Cerebellar cortex (tissue), 1 donor: ENCODE measurements at places on chromosomes 7 and 10.

GRCh38 chr7:129530795-129531391, 28.6 kb downstream of the SMKR1 start:
- no peak for DNase-seq

DNA sequence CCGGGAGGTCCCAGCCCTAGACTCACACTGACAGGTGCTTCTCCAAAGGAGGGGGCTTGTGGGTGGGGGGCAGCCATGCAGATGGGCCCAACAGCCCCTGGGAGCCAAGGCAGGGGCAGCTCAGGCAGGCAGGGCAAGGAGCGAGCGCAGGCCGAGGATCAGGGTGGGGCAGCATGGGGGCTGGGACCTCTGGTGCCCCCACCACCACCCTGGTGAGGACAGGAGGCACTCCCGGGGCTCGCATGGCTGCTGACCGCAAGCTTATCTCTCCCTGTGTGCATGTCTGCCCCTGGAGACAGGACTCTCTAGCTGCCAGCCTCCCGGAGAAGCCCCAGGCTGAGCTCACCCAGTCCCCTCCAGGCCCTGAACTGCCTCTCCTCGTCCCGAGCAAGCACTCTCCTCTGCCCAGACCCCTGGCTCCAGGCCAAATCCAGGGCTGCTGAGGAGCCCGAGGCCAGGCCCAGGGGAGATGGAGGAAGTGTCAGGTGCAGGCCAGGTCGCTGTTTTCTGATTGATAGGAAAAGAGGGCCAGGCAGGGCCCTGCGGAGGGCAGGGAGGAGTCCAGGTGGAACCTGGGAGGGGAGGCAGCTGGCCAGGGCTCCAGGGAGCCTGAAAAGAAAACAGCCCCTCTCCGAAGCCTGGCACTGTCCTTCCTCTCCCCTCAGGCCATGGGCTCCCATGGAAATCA, 39.0 kb downstream of the PDGFA start:
- DNase-seq, result no peak

GRCh38 chr10:9195385-9195784, 1140.9 kb downstream of the GATA3 start:
- DNase-seq, result no peak

DNA sequence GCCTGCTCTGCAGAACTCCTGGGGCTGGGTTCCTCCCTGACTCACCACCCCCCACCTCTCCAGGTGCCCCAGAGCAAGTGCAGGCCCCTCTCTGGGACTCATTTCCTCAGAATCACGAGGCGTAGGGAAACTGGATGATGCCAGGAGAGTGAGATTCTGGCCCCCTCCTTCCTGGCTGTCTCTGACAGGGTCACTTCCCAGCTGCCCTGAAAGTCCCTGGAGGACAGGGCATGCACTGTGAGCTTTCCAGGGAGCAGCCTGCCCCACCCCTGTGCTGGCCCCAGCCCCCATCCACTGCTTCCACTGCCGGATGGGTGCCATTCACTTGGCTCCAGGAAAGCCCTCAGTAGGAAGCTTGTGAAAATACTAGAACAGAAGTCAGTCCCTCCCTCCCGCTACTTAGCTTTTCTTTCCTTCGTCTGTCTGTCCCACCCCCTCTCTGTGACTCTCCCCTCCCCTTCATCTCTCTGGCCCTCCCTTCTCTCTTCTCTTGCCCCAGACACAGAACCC, 10.4 kb downstream of the TACR2 start:
- DNase-seq, result no peak

GRCh38 chr10:101902032-101902819, 58.6 kb upstream of the KCNIP2 start:
- DNase-seq, result no peak

DNA sequence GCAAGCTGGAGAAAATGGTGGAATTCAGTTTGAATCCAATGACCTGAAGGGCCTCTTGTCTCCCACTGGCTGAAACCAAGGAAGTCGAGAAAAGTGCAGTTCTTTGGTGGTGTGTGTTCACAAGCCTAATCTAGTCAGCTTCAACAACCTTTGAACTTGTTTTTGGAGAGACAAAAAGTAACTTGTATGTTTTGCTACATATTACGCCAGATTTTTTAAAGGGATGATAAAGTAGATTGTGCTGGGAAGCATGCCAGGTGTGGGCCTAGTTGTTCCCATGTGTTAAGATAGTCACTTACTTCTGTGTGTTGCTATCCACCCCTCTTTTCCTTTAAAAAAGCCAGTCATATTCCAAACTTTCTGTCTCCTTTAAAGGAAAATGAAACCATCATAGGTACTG, 79.7 kb upstream of the FAM3C start:
- no peak for DNase-seq

GRCh38 chr10:80289451-80290287, at the start of gene MAT1A:
Gene MAT1A, minus strand, starts transcription at chr10:80289658. Its CDS starts 235 bp downstream, at chr10:80289423.
- no peak for DNase-seq

DNA sequence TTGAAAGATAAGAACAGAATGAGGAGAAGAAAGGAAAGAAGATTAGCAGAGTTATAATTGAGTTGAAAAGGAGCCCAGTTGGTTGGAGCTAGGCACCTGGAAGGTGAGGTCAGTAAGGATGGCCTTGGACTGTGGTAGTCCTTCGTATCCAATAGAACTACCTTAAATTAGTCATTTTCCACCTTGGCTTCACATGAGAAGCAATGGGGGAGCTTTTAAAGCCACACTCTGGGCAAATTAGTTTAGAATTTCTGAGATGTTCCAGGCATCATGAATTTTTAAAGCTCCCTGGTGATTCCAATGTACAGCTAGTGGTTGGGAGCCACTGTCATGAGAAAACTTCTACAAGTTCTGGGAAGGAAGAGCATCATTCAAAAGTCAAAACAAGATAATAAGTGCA, 27.3 kb upstream of the CYP3A5 start:
- DNase-seq, result no peak

- DNase-seq, result no peak
Measured at GRCh38 chr7:36119005-36119706, 33.9 kb upstream of the EEPD1 start.

DNA sequence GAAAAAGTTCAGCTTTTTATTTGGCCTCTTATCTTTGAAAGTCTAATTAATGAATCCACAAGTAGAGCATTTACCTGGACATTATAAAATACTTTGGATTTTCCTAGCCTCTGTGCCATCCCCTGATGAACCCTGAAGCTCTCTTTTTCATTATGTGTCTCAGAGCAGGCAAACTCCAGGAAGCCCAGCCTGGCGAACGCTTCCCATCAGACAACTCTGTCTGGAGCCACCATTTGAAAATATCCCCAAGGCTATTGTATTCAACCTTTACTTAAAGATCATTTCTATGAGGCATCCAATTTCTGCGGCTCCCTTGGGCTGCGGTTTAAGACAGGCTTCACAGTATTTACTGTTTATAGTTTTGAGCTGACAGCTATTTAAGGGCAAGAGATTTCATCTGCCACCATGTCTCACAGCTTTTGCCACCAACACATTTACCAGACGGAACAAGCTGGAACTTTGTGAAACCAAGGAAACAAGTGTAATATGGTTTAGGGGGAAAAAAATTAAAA, 257.2 kb upstream of the GLI3 start:
- no peak for DNase-seq

DNA sequence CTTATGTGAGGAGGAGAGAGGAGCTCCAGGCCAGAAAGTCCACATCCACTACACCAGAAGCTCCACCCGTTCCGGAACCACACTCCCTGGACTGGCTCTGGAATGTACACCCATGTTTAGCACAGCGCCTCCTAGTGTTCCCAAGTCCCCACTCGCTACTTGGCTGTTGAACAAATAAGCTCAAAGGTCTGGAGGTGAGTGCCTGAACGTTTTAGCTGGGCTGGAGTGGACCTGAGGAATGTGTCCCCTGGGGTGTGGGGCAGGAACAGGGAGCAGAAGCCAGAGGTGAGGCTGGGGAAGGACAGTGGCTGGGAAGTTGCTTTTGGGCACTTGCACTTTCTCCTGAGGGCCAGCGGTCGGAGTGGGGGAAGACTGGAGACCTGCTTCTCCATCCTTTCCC, 164.1 kb upstream of the CDCA7L start:
- peak; percentile 61 for DNase-seq

DNA sequence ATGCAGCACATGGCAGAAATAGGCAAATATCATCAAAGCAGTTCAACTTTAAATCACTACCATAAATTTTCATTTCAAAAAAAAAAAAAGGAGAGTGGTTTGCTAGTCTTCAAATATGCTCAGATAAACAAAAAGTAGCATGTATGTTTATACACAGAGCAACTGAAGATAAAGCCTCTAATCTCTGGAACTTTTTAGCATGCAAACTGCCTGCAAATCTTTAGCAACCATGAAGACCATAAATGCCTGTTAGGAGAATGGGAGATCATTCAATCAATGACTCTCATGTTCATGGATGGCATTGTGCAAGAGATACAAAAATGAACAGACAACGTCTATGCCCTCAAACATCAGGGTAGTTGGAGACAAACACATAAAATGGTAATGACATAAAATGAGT, 57.3 kb downstream of the ORC5 start:
- no peak for DNase-seq

DNA sequence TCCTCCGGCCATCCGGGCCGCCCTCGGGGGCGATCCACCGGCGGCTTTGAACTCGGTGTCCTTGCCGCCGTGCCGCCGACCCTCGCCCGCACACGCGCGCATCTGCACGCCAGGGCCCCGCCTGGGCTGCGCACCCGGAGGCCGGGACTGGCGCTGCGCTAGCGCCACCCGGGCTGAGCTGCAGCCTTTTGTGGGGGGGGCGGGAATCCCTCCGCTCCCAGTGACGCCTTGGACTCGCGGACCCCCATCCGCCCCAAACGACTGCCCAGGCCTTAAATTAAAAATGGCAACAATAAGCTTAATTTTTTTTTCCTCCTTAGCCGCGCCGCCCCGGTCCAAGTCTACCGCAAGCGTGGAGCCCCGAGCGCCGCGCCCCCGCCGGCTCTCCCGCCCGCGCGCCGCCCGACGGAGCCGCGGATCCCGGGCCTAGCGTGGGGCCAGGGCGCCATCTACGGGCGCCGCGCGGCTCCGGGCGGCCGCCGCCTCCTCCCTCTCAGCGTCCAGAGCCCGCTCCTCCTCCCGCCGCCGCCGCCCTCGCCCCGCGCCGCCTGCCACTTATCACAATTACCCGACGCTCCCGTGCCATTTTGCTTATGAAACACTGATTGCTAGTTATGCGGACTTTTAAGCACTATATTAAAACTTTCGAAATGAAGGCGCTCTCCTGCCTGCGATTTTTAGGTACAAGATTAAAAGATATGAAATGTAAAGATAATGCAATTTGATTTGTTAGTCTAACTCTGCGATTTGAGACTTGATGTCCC, 7.5 kb upstream of the EBF3 start:
- DNase-seq, result no peak

- no peak for DNase-seq
Measured at GRCh38 chr10:33215154-33215553, 119.3 kb downstream of the NRP1 start.

GRCh38 chr10:43998021-43998809, 349.5 kb upstream of the ZNF32 start:
- DNase-seq, result no peak

- peak; percentile 95 for DNase-seq
Measured at GRCh38 chr10:88934900-88935672, 17.5 kb downstream of the ACTA2 start.

- DNase-seq, result no peak
Measured at GRCh38 chr10:132848291-132848701, 62.3 kb upstream of the NKX6-2 start.

DNA sequence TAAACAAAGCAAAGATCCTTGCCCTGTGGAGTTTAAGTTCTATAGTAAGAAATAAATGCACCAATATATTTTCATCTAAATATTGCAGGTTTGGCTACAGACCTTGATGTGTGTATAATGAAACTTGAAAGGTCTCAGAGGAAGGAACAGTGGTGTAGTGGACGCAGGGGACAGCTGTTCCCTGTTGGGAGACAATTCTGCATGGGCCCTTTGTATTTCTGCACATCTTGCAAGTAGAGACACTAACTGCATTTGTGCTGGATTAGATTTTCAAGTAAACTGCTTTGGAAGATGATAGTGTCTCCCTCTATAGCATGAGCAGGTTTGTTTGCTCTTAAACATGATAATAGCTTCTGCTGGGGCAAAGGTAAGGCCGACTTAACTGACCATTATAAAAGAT, 57.5 kb upstream of the FAM133B start:
- no peak for DNase-seq

- DNase-seq, result no peak
Measured at GRCh38 chr10:83917537-83918506, 221.5 kb upstream of the GHITM start.

DNA sequence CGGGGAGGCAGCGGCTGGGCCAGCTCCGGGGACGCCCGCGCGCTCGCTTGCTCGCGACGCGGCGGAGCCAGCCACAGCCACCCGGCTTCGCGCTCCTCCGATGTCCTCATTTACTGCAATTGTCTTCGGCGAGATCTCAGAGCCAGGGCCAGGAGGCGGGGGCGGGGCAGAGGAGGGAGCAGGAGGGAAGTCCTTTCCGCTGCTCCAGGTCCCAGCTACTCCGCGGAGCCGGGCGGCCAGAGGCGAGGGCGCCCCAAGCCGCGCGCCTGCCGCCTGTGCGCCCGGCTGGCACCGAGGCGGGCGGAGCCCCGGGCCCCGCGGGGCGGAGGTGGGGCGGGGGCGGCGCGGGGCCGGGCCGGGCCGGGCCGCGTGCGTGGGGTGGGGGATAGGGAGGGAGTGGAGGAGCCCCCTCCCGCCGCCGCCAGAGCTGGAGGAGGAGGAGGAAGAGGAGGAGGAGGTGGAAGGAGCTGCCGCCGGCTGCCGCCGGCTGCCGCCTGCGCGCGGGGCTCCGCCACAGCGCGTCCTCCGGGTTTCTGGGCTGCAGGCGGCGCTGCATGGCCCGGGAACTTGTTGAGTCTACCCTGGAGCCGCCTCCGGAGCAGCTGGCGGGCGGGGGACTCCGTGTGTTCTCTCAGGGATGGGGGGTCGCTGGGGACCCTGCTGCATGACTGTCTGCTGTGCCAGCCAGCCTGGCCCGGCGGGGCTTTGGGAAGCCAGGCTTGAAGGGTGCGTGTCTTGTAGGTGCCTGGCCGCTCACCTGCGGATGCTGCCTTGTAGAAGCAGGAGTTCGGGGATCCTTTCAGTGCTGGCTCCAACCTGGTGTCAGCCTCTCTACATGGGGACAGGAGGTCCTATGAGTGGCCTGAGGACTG, at the start of gene INSYN2A:
Gene INSYN2A (minus strand): TSS at position 310 of the 872 bp plus-strand sequence. CDS start 20,196 bp downstream, outside the sequence.
- DNase-seq, result no peak
